ENCODE measurements at places on chromosomes 16 and 17.

DNA sequence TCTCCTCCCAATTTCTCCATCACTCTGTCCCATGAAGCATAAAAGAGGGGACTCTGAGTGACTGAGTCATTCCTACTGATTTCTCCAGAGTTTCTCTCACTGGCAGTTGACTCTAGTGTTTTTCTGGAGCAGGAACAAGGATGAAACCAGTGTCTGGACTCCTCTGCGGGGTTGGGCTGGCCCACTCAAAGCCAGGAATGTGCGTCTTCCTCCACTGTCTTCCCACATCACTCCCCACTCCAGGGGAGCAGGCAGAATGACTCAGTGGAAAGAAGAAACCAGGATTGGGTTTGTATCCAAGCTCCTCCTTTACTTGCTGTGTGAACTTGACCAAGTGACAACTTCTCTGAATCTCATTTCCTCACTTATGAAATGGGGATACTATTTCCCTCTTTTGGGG, 497.5 kb upstream of the SALL1 start:
- no peak for DNase-seq

GRCh38 chr17:49437696-49438435, 23.2 kb upstream of the PHB1 start:
- no peak for DNase-seq

DNA sequence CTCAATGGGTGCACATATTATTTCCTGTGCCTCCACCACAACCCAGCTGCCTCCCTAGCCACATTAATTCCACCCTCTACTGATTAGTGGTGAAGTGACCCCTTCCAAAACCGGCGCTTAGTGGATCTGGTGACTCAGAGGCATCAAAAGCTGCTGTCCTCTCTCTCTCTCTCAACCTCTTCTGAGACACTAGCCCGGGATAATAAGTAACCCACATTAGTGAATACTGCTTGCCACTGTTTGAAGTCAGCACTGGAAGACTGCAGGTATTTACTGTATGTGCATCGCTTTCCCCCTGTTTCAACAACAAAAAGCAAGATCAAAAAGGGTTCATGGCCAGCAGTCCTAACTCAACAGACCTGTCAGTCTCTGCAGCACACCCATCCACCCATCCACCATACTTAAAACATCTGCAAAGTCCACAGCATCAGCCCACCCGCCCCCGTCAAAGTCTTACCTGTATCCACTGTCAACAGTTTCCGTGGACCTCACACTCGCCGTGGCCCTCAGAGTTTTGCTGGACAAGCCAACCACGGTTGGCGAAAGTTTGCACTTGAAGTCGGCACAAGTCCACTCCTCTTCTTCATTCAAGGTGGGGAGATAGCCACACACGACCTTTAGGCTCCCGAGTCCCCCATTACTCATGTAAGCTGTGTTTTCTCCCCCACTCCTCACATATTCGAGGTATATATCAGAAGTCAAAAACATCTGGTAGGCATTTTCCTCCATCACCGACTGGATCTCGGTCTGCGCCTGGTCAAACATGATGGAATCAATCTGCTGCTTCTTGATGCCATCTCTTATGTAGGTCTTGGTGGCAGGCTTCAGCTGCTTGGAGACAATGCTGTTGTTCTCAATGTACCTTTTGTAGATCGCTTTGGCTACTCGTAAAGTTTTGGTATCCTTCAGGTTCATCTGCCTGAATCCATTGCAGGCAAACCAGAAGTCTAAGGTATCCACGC, 3.8 kb downstream of the AXIN2 start:
- no peak for DNase-seq

DNA sequence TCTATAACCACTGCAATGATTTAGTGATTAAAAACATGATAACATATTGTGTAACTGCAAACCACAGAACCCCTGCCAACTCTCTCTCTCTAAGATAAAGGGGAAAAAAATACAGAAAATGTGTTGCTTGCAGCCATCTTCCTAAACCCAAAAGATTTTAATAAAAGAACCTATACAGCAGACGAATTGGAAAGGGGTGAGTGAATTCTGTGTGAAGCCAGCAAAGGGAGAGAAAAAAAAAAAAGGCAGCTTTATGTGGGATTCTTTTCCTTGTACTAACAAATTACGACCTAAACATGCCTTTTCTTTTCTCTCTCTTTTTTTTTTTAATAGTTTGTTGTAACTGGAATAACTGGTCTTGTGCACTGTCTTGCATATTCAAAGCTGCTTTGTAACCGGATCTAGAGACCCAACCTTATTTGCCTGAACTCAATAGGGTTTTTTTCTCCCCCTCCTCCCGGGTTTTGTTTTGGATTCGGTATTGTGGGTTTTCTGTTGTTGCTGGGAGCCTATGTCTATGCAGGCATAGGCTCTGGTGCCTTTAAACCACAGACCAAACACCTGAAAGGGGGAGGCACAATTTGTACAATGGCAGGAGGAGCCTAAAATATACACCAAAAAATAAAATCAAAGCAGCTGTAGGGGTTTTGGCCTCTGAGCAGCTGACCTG, 7.0 kb upstream of the ZFHX3 start:
- DNase-seq, result no peak

DNA sequence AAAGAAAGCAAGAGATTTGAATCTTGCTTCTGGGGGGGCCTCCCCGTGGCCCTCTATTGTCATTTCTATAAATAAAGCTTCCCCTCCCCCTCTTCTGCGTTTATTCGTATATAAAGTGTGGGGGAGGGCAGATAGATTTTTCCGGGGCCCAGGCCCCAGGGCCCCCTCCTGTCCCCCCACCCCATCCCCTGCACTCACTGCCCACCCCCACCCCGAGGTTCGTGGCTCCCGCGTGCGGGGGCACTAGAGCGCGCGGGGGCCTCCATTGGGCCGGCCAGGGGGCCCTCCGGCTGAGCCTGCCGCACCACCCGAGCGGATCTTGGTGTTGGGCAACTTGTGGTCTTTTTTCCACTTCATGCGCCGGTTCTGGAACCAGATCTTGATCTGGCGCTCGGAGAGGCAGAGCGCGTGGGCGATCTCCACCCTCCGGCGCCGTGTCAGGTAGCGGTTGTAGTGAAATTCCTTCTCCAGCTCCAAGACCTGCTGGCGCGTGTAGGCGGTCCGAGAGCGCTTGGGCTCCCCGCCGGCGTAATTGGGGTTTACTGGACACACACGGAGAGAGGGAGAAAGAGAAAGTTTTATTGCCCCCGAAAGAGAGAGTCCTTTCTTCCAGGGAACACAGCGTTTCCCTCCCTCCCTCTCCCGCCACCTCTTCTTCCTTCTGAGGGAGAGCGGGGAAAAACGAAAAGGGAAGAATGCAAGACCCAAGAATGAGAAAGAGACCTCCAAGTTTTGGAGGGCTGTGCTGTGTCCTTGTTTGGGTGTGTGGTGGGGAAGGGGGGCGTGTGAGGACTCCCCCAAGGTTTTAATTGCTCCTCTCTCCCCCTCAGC, 1.5 kb downstream of the HOXB4 start:
- no peak for DNase-seq

GRCh38 chr17:17725011-17725751, 43.9 kb downstream of the RAI1 start:
- no peak for DNase-seq

DNA sequence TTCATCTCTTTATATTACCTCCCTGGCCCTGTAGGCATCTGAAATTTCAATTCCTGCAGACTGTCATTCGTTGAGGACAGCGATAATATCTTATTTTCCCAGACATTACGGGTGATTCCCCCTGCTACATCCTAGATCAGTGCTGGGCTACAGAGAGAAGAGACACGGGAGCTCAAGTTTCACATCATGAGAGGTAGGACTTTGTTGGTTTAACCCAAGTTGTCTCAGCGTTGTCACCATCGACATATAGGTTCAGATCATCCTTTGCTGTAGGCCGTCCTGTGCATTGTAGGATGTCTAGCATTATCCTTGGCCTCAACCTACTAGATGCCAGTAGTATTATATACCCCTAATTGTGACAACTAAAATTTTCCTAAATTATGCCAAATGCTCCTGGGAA, 19.3 kb downstream of the MT1X start:
- DNase-seq, result no peak

All from activated T-cell treated with anti-CD3 and anti-CD28 coated beads, Interleukin-2, amount 50 U/mL, for 48 hours (primary cell).